ENCODE measurements at places on chromosomes 7 and 10. TPM values are rescaled to one million over a fixed set of nuclear protein-coding genes. Genes with fewer than 3 reads are reported as not detected.
A peak's percentile ranks its signal among the peaks of the same experiment; 100 is the strongest.

MCM10 gene
- total RNA-seq, result 0.30 TPM

CCL24 gene
- not detected for total RNA-seq

FGFBP3 gene
- 0.22 TPM for total RNA-seq

DPYSL4 gene
- 31.7 TPM for total RNA-seq

ABCA13 gene
- 0.16 TPM for total RNA-seq

NRCAM gene
- total RNA-seq, result 0.27 TPM

EIF3B gene
- total RNA-seq, result 68.0 TPM

PRF1 gene
- 2.2 TPM for total RNA-seq

GRCh38 chr10:88027570-88027969 is 164.1 kb downstream of the PTEN start:
- no peak for DNase-seq

- peak; percentile 73 for DNase-seq
These were observed 991.4 kb downstream of the CCSER2 start for GRCh38 chr10:85319826-85320225.

DNA sequence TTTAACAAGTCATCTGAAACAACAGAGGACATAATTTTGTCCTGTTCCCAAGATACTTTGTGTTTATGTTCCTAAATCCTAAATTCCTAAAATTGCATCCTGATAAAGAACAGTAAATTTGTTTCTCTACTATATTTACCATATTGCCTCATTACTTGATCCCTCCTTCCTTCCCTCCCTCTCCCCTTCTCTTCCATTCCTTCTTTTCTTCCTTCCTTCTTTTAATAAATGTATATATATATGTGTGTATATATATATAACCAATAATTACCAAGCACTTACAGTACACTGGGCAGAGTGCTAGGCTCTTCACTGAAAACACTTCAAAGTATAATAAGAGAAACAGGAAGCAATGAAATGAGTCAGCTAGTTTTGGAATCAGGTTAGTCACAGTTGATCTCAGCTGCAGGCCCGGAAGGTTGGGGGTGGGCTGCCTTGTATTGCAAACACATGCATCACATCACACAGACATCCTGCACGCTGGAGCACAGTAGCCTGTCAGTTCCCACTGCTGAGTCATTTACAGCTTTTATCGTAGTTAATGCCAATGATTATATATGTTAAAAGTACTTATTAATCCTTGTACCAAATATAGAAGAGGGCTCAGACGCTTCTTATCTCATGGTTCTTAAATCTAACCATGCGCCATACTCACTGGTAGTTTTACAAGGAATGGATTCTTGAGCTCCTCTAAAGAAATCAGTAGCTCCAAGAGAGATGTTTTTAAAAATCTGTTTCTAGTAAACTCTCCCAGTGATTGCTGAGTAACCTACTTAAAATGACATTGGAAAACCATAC is 551.7 kb downstream of the GRM8 start:
- no peak for DNase-seq

DNA sequence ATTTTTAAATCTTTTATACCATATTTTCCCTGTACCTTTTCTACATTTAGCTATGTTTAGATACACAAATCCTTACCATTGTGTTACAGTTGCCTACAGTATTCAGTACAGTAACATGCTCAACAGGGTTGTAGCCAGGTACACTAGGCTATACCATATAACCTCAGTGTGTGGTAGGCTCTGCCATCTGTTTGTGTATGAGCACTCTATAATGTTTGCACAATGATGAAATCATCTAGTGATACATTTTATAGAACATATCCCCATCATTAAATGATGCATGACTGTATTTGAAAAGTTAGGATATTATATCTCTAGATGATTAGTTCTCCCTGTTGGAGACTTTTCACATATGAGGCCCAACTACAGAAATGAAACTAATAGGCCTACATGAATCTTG is 188.6 kb downstream of the STK31 start:
- DNase-seq, result no peak

DNA sequence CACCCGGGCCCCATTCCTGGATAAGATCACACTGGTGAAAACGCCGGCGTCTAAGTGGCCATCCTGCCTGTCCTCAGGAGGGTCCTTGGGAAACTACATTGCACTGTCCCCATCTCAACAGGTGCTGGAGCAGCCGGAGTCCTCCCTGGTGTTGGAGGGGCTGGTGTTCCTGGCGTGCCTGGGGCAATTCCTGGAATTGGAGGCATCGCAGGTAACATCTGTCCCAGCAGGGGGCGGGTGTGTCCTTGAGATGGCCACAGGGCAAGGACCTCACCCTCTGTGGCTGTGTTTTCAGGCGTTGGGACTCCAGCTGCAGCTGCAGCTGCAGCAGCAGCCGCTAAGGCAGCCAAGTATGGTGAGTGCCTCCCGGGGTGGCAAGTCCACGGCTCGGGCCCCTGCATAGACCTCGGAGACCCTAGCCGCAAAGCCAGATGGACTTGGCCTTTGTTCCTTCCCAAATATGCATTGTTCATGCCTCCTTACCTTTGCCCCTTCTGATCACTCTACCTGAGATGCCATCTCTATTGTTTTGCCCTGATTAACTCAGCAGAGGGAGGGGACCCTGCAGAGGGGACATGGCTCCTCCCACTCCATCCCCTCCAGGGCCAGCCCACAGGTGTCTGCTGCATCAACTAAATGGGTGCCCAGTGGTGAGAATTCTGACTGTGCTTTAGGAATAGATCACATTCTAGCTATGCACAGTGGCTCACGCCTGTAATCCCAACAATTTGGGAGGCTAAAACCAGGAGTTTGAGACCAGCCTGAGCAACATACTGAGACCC is 23.8 kb downstream of the ELN start:
- no peak for DNase-seq

DNA sequence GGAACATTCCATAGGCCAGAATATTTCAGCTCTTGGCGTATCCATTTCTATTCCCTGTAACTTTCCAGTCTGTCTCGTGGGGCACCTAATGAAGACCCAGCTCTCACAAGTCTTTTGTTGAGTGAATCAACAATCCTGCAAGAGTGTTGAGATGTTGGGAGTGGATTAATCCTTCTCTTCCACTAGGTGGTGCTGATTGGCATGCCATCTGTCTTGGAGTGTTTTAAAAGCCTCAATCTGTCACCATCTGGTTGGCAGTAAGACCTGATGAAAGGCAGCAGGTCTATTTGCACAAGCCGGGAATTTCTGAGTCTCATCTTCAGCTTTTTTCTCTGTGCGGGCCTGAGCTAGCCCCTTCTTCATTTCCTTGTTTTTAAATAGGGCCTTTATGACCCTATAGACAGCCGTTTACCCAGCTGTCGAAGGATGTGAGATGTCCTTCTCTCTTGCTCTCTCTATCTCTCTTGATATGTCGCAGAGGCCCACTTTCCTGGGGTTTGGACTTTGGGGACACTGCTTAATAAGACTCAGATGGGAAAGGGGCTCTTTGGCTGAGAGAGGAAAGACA is 180.5 kb downstream of the ZNF365 start:
- no peak for DNase-seq

- no peak for DNase-seq
These were observed 84.7 kb upstream of the GPR141 start for GRCh38 chr7:37598824-37599223.

DNA sequence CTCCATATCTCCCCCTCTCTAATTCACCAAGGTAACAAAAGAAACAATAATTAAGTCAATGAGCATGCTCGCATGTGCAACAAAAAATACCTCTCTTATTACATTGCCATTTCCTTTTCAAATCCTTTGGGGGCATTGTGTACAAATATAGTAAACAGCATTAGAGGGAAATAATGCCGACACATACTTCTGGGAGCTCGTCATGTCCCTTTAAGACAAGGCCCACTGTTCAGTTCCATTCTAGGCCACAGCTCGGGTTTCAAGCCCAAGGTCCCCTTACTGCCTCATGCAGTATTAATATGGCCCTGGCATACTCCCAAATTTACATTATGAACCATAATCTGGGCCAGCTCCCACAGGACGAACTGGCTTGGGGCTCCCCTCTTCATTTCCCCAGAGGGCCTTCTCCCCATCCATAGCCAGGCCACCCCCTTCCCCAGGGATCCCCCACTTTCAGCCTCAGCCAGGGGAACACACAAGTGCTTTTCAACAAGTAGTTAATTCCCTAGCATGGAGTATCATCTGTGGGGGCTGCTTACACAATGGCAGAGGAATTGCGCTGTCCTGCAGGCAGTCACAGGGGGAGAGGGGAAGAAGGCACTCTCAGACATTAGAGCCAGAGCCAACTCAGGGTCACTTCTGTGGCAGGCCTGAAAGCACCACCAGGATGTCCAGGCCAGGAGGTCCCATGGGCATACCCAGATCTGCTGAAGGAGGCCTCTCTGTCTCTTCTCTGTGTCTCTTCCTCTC is 110.6 kb downstream of the KCNMA1 start:
- no peak for DNase-seq

GRCh38 chr10:96919785-96920430 is 87.8 kb downstream of the LCOR start:
- no peak for DNase-seq

GRCh38 chr10:88343761-88344484 is 239.2 kb downstream of the RNLS start:
- DNase-seq, result no peak

GRCh38 chr7:27095897-27096767 is at the start of gene HOXA1:
Gene HOXA1 (minus strand): TSS chr7:27096000. CDS start chr7:27095912, 88 bp downstream.
- DNase-seq, result peak; percentile 81

- DNase-seq, result no peak
These were observed 67.6 kb downstream of the PRKAG2 start for GRCh38 chr7:151809146-151809863.

GRCh38 chr7:66504131-66504530 is 124.5 kb upstream of the KCTD7 start:
- DNase-seq, result no peak

GRCh38 chr10:24642921-24643678 is 80.6 kb downstream of the ARHGAP21 start:
- DNase-seq, result no peak

- no peak for DNase-seq
These were observed 327.2 kb downstream of the MDFIC start for GRCh38 chr7:115249080-115249479.

GRCh38 chr10:75788394-75789205 is 357.2 kb downstream of the LRMDA start:
- DNase-seq, result no peak

- no peak for DNase-seq
These were observed 46.4 kb upstream of the ZNF746 start for GRCh38 chr7:149544028-149544427.

DNA sequence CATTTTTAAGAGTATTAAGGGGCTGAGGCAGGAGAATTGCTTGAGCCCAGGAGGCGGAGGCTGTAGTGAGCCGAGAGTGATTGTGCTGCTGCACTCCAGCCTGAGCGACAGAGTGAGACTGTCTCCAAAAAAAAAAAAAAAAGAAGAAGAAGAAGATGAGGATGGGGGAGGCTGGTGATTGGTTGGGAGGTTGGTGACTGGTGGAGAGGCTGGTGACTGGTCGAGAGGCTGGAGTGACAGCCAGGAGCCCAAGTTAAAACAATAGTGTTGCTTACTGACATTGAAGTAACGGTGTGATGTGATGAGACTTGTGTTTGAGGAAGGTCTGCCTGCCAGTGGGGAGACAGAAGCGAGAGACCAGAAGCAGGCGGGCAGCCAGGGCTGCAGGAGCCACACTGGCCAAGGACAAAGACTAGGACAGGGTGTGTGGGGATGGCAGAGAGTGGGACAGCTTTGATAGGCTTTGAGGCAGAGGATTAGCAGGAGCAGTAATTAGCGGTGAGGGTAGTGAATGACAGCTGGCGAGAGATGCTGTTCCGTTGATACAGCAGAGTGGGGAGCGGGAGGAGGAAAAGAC is 4.9 kb downstream of the SRRT start:
- no peak for DNase-seq

DNA sequence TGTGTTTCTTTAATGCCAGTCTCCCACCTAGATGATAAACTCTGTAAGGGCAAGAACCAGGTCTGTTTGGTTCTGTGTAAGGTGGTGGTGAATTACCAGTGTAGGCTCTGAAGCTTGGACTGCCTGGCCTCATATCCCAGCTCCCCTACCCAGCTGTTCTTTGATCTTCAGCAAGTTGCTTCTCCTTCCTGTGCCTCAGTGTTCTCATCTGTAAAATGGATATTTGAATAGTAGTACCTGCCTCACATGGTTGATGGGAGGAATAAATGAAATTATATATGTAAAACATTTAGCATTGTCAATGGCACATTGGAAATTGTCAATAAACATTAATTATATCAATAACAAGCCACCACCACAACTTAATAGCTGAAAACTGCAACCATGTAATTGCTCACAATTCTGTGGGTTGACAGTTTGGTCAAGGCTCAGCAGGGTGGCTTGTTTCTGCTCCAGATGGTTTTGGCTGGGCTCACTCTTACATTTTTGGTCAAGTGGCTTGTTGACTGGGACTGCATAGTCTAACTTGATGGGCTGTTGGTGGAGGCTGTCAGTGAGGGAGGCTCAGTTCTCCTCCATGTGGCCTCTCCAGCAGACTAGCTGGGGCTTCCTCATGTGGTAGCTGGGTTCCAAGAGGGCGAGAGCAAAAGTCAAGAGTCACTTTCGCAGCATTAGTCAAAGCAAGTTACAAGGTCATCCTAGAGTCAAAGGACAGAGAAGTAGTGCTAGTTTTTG is 84.5 kb upstream of the DUSP5 start:
- DNase-seq, result no peak

DNA sequence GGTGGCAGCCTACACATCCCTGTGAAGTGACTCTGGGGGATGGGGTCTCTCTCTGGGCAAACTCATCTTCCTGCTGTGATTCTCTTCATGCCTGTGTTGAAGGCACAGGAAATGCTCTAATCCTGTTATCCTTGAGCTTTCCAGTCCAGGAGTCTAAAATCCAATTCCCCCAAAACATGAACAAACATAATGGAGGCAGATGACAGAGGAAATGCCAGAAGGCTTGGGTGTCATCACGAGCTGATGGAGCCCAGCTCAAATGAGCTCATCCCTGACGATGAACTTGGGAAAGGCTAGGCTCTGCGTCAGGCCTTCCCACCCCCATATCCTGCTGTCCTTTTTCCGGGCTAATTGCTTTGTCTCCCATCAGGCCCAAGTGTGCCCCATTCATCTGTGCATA is 165.9 kb upstream of the PODXL start:
- DNase-seq, result no peak

GRCh38 chr10:35526746-35527145 is 78.4 kb upstream of the GJD4 start:
- no peak for DNase-seq

DNA sequence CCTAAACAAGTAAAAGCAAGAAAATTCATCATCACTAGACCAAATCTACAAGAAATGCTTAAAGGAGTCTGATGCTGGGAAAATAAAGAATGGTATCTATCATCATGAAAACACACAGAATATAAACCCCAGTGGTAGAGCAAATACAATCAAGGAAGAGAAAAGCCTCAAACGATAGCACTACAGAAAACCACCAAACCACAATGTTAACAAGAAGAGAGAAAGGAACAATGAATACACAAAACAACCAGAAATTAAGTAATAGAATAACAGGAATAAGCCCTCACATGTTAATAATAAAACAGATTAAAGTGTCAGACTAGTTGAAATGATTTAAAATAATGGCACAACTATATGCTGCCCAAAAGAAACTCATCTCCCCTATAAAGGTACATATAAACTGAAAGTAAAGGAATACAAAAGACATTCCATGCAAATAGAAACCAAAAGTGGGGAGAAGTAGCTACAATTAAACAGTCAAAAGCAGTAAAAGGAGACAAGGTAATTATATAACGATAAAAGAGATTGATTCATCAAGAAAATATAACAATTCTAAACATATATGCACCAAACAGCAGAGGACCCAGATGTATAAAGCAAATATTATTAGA is 77.3 kb downstream of the JMJD1C start:
- no peak for DNase-seq

- DNase-seq, result no peak
These were observed 407.5 kb upstream of the PRKCQ start for GRCh38 chr10:6987536-6987945.

GRCh38 chr7:52639981-52640380 is 395.5 kb upstream of the POM121L12 start:
- no peak for DNase-seq

- DNase-seq, result no peak
These were observed 159.2 kb downstream of the KCNMA1 start for GRCh38 chr10:77478247-77478961.

Data from Right ventricle myocardium superior (tissue), 1 donor.